ENCODE measurements at places on chromosomes 7 and 10.

- DNase-seq, result no peak
Observed at GRCh38 chr10:94038024-94038423, 44.3 kb downstream of the PLCE1 start.

DNA sequence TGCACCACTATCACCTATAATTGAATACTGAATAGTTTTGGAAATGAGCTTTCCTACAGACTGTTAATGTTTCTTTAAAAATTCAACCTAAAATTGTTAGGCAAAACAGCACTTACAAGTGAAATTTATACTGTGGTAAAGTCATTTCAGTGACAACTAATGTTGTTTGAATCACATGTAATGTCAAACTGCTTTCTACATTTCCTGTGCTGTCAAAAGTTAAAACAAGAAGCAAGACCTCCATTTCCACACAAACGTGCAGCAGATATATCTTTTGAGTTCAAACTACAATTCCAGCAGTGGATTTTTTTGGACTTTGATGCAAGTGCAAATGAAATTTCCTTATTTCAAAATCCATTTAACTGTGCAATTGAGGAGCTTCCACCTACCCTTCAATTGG lies 199.8 kb downstream of the RNLS start:
- DNase-seq, result no peak

DNA sequence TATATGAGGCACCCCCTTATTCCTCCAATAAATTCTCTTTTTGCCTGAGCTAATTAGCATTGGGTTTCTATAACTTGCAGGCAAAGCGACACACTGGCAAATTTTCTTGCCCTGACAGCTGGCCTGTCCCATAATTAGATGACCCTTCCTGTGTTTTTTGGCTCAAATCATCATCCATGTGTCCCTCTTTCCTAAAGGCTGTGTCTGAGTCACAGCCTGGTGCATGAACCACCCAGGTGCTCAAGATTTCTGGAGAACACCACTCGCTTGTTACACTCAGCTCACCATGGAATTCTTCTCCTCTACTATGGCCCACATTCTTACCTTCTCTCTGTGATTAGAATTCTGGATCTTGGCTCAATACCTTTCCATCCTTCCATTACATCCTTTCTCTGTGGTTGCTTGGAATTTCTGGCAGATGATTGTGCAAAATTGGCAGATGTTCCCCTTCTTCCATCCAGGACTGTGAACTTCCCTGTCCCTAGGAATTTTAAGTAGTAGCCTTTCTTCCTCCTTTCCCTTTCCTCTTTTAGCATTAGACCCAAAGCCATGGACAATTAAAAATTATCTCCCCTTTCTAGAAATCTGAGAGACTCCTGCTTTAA lies 116.0 kb upstream of the ANKRD1 start:
- DNase-seq, result no peak

GRCh38 chr10:82089327-82089726 lies 214.3 kb downstream of the NRG3 start:
- DNase-seq, result no peak

DNA sequence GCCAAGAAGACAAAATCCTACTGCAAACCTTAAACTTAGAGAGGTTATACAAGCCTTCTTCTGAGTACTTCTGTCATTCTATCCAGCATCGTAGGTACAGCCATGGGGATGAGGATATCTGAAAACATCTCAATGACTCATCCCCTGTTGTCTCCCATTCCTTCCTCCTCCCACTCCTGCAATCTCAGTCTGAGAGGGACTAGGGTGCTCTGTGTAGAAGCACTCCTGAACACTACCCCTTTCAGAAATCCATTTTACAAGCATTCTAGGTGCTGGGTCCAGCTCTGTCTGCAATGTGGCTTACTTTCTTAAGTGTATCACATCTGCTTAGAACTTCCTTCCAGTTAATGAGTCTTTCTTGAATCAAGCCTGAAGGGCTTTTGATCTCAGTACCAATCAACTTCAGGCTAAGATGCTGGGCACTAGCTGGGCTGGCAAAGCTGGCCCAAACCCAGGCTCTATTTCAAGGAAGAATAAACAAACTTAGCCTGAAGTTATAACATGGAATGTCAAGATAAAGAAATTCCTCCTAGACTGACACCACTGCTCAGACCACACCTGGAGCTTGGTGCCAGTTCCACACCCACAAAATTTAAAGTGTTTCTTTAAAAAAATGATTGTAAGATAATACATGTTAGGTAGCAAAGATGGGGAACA lies 270.3 kb upstream of the AOAH start:
- DNase-seq, result no peak

GRCh38 chr7:111272092-111272491 lies 181.2 kb downstream of the LRRN3 start:
- DNase-seq, result no peak

- DNase-seq, result no peak
Observed at GRCh38 chr7:119197877-119198527, 973.5 kb downstream of the ANKRD7 start.

GRCh38 chr10:35195361-35196306 lies 69.0 kb downstream of the CREM start:
- DNase-seq, result peak; percentile 92
